ENCODE measurements at places on chromosomes 2 and 18.

- DNase-seq = no peak
These were observed 286.9 kb downstream of the CTNNA2 start for GRCh38 chr2:79799729-79800128.

- peak; percentile 94 for DNase-seq
These were observed 43.4 kb upstream of the MTCL1 start for GRCh38 chr18:8661754-8662559.

- no peak for DNase-seq
These were observed 31.7 kb downstream of the GPC1 start for GRCh38 chr2:240467149-240467642.

DNA sequence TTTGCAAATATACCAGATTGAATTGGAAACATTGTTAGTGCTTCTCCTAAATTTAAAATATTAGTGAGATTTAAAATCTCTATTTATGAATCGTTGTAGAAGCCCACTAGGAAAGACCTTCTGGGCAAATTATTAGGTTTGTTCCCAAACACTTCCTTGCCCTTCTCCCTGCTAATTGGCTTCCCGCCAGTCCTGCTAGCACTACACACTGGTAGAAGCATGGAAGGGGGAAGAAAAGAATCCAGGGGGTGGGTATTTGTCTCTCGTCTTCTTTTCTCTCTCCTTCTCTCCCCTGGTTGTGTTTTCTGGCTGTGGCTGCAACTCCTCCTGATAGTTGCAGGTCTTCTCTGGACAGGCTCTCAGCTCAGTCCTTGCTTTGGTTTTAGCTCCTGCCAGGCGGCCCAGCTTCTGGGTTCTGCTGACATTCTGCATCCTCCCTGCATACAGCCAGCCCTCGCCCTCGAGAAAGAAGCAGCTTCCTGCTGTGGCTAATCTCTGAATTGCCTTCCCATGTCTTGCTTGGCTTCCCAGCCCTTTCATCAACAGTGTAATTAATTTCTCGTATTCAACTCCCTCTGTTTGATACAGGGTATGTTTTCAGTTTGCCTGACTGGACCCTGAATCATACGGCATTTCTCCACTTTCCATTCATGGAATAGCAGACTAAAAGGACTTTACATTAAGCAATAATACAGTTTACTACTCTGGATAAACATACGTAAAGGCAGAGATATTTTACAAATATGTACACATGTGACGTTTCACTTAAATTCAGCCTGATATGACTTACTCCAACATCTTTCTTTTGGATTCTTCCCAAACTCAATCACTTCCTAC is 6.9 kb upstream of the PARD3B start:
- DNase-seq = peak; percentile 46
